ENCODE measurements at places on chromosomes 5 and 9. TPM values are rescaled to one million over a fixed set of nuclear protein-coding genes. Genes with fewer than 3 reads are reported as not detected.

DNA sequence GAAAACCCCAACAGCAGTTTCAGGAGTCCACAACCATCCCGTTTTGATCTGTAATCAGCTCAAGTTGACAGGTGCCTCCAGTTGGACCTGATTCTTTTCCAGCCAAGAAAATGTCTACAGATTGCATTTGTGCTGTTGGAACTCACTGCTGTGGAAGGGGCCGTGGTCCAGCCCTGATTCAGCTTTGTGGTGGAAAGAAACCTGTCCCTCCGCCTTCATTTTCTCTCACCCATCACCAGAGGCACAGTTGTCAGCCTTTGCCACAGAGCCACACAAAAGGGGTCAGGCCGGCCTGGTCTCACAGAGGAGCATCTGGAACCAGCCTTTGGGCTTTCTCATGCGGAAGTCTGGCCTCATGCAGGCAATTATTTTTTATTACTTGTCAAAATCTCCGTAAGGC lies 483.6 kb downstream of the GADD45G start:
- no peak for DNase-seq

DNA sequence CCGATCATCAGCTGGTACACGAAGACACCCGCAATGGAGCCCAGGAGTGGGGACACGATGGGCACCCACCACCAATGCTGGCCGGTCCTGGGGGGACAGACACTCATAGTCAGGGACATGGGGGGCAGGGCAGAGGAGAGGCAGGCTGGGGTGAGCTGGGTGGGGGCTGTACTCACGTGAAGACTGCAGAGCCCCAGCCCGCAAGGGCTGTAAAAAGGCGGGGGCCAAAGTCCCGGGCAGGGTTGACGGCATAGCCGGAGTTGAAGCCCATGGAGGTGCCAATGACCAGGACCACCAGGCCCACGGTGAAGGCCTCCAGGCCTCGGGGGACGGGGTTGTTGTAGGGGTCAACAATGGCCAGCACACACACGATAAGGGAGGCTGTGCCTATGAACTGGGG lies 5.3 kb downstream of the AQP3 start:
- no peak for DNase-seq

GRCh38 chr9:106953174-106953573 lies 90.2 kb downstream of the ZNF462 start:
- no peak for DNase-seq

- no peak for DNase-seq
Observed at GRCh38 chr5:6594066-6594465, 38.8 kb downstream of the NSUN2 start.

DNA sequence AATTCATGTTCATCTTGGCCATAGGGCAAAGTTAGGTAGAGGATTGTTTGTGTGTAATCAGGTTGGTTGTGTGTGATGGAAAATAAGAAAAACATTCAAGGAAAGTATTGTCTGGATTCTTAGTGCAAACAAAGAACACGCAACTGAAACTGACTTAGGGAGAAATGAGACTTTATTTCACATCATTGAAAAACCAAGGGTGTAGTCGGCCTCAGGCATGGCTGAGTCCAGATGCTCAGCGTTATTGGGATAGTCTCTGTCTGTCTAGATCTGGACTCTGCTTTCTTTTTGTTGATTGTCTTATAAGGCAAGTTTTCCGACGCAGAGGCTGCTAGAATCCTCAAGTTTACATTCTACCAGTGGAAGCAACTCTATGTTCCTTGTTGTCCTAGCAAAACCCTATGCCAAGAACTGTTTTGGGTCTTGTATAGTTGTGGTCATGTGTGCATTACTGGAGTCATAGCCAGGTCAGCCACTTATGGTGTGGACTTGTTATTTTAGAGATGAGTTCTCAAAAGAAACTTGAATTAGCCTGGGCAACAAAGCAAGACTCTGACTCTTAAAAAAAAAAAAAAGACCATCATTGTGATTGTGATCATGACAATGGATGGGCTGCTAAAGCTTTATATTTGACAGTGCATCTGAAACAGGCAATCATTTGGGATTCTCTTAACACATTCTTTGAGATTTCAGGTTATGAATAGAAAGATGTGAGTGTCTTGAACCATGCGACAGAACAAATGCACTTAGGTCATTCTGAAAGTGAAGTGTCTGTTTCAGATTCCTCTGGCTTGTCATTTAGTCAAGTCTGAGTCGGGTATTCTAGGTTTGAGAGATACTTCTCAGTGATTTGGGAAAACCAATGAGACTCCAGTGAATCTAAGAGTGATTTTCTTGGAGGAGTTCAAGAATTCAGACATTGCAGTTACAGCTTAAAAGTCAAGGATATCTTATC lies 82.6 kb downstream of the DOCK2 start:
- DNase-seq: no peak

GRCh38 chr9:124225945-124226344 lies 31.8 kb upstream of the NEK6 start:
- DNase-seq: no peak

GRCh38 chr5:150658121-150658520 lies 2.9 kb upstream of the MYOZ3 start:
- no peak for DNase-seq

GRCh38 chr9:35908504-35909125 lies 675 bp upstream of the SPAAR start:
- DNase-seq: no peak

DNA sequence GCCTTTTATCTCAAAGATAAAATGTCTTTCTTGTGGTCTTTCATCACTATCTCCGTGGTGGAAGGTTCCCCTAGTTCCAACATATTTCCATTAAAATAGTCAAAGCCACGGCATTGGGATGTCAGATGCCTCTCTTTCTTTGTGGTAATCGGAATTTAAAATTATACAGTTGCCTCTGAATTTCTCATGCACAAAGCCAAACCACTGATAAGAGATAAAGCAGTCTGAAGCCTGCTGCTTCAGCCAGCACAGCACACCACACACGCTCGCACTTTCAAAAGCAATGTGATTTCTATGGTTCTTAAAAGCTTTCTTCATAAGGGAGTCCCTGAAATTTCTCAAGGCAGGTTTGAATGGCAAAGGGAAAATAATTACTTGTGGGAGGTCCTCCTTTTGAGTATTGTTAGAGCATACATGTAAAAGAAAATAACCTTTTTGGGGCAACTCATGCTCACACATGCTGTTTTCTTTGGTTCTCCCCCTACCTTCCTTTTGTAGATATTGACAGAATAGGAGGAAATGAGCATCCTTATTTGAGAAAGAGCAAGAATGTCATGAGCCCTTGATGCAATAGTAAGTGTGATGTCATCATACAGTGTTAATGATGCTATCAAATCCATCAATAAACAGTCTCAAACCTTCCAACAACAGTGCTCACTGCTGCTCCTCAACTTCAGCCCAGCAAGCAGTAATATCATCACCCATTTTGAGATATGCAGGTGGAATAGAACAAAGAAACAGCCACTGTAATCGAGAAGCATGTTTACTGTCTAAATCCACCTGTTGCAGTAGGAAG lies 85.7 kb upstream of the PPP1R2B start:
- no peak for DNase-seq

GRCh38 chr5:149216496-149216895 lies 55.2 kb upstream of the AFAP1L1 start:
- DNase-seq: no peak

- DNase-seq: no peak
Observed at GRCh38 chr5:102561894-102562760, 63.3 kb upstream of the SLCO6A1 start.

DNA sequence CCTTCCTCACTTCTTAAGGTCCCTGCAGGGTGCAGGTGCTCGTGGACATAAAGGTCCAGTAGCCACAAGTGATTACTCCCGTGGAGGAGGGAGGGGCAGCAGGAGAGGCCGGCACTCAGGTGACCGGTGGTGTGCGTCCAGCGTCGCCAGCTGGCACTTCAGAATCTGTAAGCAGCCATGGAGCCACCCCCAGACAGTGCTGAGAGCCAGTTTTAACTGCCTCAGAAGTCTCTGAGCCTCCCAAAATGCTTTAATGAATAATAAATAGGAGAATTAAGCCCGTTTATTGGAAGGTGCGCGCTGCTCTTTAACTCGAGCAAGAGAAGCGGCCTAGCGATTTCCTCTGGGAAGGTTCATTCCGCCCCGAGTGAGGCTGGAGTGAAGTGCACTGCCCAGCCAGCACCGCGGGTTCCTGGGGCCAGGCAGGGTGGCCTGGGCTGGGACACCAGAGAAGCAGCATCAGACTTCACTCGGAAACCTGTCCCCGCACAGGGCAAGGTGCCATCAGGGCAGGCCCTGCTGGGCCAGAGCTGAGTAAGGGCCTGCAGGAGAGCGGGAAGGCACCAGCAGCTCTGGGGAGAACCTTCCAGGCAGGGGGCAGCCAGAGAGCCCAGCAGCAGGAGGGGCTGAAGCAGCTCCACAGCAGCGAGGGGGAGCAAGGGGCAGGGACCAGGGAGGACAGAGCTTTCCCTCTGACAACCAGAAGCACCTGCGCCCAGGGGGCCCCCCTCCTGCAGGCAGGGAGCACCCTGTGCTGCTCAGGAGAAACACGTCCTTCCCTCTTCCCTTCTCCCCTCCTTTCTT lies 61.2 kb downstream of the VAV2 start:
- DNase-seq: no peak

DNA sequence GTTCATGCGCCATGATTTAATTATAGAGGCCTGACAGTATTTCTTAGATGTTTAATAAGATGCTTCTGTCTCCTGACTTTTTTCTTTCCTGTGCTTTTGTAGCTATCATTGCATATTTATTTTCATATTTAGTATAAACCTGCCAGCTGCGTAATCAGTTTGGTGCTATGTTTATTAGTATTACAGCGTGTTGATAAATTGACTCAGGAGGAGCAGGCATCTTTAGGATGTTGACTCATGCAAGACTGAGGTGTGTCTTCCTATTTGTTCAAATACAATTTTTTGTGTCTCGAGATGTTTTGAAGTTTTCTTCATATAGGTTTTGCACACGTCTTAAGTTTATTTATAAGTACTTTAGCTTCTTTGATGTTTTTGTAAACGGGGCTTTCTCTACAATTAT lies 35.9 kb upstream of the EXOC3 start:
- no peak for DNase-seq

- DNase-seq: no peak
Observed at GRCh38 chr5:127960270-127960691, 123.3 kb upstream of the SLC12A2 start.

GRCh38 chr5:54908774-54909525 lies 76.4 kb downstream of the ESM1 start:
- DNase-seq: no peak

GRCh38 chr5:157187046-157187754 lies 6.6 kb downstream of the ITK start:
- DNase-seq: no peak

The GPR151 gene
- not detected for polyA plus RNA-seq

The OCLN gene
- polyA plus RNA-seq: 39.7 TPM

The TAF11L5 gene
- polyA plus RNA-seq: not detected

The ADRA1B gene
- 3.0 TPM for polyA plus RNA-seq

The C1QTNF2 gene
- 1.8 TPM for polyA plus RNA-seq

Measured in right renal pelvis (tissue), 4 donors.